ENCODE measurements at places on chromosomes 2 and 18. TPM values are rescaled to one million over a fixed set of nuclear protein-coding genes. Genes with fewer than 3 reads are reported as not detected.

GRCh38 chr18:13137670-13138419 is 80.7 kb upstream of the LDLRAD4 start:
- no peak for DNase-seq

GRCh38 chr18:69935319-69936190 is 12.1 kb downstream of the CD226 start:
- no peak for DNase-seq

- DNase-seq, result no peak
These were observed 128.8 kb upstream of the BCL2L11 start for GRCh38 chr2:110991911-110992310.

- no peak for DNase-seq
These were observed 48.1 kb downstream of the HPCAL1 start for GRCh38 chr2:10350761-10351160.

RAX gene
- total RNA-seq, result not detected

EMILIN2 gene
- 11.8 TPM for total RNA-seq

Data from pulmonary artery endothelial cell (primary cell).